HT-29 (cell line): ENCODE measurements at places on chromosomes 11 and 22. TPM values are rescaled to one million over a fixed set of nuclear protein-coding genes. Genes with fewer than 3 reads are reported as not detected.

OR6T1 gene
- total RNA-seq = not detected in 2 replicates

PGA5 gene
- not detected in 2 replicates for total RNA-seq

BEST1 gene
- 0.46 TPM in 1 of 2 replicates, not detected in the other for total RNA-seq

NXPE1 gene
- total RNA-seq = not detected in 2 replicates

HBG2 gene
- not detected in 2 replicates for total RNA-seq

OR8A1 gene
- not detected in 2 replicates for total RNA-seq

OR52N4 gene
- total RNA-seq = not detected in 2 replicates

DEUP1 gene
- total RNA-seq = not detected in 2 replicates

POU2AF3 gene
- 14.5 and 23.0 TPM in 2 replicates for total RNA-seq

MS4A4A gene
- total RNA-seq = not detected in 2 replicates

RFPL3 gene
- not detected in 2 replicates for total RNA-seq

CSRP3 gene
- total RNA-seq = not detected in 2 replicates

- no peak for DNase-seq
Measured at GRCh38 chr11:86574493-86575207, 97.8 kb downstream of the ME3 start.

GRCh38 chr11:111391328-111392124 is 12.5 kb upstream of the POU2AF1 start:
- DNase-seq = no peak

DNA sequence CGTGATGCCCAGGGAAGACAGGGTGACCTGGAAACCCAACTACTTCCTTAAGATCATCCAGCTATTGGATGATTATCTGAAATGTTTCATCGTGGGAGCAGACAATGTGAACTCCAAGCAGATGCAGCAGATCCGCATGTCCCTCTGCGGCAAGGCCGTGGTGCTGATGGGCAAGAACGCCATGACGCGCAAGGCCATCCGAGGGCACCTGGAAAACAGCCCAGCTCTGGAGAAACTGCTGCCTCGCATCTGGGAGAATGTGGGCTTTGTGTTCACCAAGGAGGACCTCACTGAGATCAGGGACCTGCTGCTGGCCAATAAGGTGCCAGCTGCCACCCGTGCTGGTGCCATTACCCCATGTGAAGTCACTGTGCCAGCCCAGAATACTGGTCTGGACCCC is 43.5 kb upstream of the DAGLA start:
- no peak for DNase-seq

- DNase-seq = no peak
Measured at GRCh38 chr22:50737728-50738648, at the start of gene ACR. Gene ACR, plus strand, starts transcription at chr22:50738204. Its CDS starts 32 bp downstream, at chr22:50738236.

- no peak for DNase-seq
Measured at GRCh38 chr11:119427279-119427678, 4.3 kb upstream of the THY1 start.

- no peak for DNase-seq
Measured at GRCh38 chr22:41661088-41661487, 27.6 kb downstream of the SNU13 start.

DNA sequence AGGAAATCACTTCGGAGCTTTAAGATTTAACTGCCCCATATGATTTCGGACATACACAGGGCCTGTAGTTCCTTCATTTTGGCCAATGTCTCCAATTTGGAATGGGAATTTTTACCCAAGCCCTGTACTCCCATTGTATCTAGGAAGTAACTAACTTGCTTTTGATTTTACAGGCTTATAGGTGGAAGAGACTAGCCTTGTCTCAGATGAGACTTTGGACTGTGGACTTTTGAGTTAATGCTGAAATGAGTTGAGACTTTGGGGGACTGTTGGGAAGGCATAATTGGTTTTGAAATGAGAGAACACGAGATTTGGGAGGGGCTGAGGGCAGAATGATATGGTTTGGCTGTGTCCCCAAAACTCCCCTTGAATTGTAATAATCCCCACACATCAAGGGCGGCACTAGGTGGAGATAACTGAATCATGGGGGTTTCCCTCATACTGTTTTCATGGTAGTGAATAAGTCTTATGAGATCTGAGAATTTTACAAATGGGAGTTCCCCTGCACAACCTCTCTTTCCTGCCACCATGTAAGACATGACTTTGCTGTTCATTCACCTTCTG is 130.5 kb downstream of the LARGE1 start:
- DNase-seq = no peak

DNA sequence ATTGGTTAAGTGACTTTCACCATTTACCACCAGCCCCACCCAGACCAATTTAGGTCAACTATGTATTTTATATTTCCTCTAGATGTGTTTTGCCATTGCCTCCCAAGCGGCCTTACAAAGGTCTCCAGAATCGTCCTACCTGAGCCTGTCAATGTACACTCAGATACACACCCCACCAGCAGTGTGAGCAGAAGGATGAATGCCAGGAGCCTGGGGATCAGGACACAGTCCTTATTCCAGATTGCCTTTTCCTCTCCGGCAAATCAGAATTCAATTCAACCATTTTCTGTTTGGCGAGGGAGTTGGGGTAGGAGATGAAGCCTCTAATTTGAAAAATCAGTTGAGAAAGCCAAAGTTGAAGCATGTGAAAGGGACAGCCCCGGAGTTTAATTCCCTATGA is 35.4 kb upstream of the CRTAM start:
- DNase-seq = no peak

DNA sequence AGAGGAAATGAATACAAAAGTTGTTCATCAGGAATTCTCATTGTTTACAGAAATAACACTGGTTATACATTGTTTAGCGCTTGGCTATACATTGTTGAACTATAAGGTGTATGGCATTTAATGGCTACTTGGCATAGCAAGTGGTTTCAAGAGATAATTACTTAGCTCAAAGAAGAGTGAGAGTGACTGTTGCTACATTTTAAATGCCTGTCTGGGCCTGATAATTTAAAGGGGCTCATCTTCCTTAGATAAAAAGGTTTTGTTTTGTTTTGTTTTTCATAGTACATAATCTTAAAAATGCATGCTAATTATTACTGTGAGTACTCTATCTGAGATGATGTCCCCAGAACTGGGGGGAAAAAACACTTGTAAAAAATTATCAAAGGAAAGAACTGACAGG is 1.5 kb upstream of the SMPD1 start:
- DNase-seq = no peak

GRCh38 chr11:122749005-122749687 is 89.2 kb upstream of the CRTAM start:
- DNase-seq = no peak

DNA sequence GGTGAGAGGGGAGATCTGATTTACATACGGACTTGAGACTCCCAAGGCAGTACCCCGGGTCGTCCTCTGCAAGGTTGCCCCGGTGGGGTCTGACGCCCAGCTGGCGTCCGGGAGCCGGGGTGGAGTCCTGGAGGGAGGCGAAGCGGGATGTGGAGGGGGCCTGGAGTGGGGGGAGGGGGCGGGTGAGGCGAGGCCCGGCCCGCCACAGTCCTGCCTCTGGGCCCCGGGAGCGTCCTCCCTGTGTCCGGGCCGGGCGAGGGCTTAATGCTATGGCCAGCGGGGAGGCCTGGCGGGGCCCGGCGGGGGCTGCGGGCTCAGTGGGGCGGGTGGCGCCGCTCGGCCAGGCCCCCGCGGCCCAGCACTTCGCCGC is 2.4 kb upstream of the MYBPC3 start:
- no peak for DNase-seq

GRCh38 chr11:45580399-45580798 is 85.0 kb downstream of the CHST1 start:
- DNase-seq = peak; percentile 48

- DNase-seq = no peak
Measured at GRCh38 chr11:134543241-134543640, 131.2 kb upstream of the B3GAT1 start.

DNA sequence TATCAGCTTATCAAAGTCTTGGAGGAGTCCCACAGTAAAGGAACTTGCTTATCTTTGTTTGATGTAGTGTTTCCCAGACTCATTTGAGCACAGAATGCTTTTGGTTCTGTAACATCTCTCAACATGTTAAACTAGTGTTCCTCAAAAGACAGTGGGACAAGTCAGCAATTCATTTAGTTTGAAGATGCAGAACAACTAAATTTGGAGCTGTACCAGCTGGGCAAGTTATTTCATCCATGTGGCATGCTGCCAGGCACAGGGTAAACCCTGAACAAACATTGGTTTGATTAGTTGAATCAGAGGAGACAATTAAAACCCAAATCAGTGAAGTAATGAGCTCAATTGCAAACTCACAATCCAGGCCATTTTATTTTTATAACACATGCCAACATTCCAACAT is 141.2 kb downstream of the CSNK2A3 start:
- no peak for DNase-seq

GRCh38 chr11:102647430-102647829 is 22.3 kb upstream of the MMP20 start:
- no peak for DNase-seq

DNA sequence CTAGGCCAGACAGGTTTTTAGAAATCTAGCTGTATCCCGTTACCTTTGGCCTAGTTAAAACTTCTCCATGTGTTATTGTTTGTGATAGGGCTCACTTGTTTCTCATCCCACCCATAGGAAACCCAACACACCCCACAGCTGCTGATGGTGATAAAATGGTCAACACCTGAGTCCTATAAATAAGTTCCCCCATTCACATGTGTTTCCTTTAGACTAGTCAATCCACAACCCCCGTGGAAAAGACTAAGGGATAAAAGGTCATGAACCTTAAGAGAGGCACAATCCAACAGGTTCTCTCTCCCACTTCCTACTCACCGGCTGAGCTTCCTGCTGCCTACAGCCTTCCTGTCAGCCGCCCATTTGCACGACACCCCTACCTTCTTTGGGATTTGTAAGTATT is 768.4 kb downstream of the JRKL start:
- DNase-seq = no peak

DNA sequence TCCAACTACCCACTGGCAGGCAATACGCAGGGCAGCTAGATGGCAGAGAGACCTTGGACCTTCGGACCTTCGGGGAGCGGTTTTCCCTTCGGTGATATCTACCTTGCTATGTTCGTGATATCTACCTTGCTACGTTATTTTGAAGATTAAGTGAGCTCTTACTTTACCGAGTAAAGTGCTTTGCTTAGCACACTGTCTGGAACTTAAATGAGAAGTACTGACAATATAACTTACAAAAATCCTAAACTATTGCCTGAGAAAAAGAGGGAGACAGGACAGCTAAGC is 1.0 kb upstream of the PRDM10 start:
- DNase-seq = no peak

DNA sequence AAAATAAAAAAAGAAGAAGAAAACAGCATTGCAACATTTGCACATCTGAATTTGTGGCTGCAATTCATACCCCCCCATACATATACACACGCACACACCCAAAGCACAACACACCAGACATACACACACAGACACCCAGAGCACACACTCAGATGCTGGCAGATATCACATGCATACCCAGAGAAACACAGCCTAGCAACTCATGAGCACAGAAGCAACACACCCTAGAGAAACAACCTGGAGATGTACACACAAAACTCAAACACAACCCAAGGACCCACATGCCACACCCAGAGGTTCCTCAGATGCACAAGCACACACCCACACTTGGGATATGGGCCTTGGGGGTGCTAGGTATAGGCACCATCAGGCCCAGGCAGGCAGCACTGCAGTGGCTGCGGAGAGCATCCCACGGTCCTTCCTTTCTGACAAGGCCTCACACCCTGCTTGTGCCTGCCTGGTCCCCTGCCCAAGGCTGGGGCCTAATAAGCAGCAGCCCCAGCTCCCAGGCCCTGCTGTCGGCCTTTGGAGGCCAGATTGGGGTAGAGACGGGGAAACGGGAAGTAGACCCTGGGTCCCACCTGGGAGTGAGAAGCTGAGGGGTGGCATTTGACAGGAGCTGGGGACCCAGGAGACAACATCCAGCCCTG is 3.1 kb downstream of the CST6 start:
- DNase-seq = no peak

- no peak for DNase-seq
Measured at GRCh38 chr11:67349036-67349435, 4.3 kb downstream of the POLD4 start.

GRCh38 chr22:20957102-20957682 is 9.9 kb upstream of the AIFM3 start:
- peak; percentile 85 for DNase-seq

DNA sequence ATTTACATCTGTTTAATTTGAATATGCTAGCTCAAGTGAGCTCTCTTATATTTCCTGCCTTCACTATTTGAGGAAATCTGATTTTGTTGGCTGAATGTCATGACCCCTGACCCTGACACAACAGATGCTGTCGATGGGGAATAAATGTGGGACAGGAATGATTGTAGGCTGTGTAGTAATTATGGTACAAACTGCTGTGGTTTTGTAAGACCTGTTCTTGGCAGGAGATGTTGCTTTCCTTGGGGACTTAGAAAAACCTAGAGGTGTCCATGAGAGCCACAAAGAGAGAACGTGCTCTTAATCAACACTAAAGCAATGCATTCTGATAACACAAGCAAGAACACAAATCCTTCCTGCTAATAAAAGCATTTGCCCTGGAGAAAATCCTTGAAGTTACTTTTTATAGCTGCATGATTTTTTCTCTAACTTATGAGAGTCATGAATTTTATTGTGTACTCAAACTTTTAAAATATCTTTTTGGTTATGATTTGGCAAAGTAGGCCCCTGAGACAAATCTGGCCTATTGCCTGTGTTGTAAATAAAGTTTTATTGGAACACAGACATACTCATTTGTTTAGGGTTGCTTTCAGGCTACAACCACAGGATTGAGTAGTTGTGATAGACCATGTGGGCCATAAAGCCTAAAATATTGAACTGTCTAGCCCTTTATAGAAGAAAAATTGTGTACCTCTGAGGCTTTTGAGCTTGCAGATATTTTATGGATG is 90.2 kb downstream of the DDX10 start:
- no peak for DNase-seq

GRCh38 chr11:116935514-116935913 is 98.1 kb upstream of the APOA1 start:
- no peak for DNase-seq

- no peak for DNase-seq
Measured at GRCh38 chr11:71198141-71198822, 54.1 kb downstream of the SHANK2 start.

DNA sequence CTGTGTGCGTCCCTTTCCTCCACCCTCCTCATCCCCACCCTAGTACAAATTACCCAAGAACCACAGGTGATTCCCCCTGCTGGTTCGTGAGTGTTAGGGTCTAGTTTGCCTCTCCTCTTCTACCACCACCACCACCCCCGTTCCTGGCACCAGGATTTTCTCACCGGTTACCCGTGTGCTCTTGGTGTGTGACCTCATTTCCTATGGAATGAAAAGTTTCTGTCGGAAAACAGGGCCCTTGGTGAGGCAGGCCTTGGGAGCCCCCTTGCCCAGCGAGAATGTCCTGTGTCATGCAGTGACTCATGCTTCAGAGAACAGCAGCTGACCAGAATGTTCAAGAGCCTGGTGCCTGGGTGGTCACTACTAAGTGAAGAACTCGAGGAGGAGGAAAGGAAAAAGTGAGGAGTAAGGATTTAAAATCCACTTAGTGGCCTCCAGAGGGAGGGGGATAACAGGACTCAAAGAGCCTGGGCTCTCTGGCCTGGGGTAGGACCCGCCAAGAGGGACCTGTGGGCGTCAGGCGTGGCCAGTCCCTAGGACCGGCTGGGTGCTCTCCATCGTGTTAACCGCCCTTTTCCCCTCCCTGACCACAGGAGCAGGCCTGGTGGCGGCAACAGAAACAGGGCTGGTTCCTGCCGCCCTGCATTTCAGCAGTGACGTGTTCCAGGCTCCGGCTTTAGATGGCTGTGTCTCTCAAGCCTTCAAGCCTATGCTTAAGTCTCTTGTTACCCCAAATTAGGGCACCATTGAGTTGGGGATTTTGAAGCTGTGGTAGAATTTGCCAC is 30.2 kb downstream of the C22orf31 start:
- DNase-seq = peak; percentile 94

- no peak for DNase-seq
Measured at GRCh38 chr11:125326126-125326525, 161.6 kb downstream of the PKNOX2 start.
